Naive thymus-derived CD4-positive, alpha-beta T cell (primary cell): ENCODE measurements at places on chromosomes 3 and 15.

GRCh38 chr3:57826952-57827723 is 71.0 kb downstream of the SLMAP start:
- no peak for DNase-seq

DNA sequence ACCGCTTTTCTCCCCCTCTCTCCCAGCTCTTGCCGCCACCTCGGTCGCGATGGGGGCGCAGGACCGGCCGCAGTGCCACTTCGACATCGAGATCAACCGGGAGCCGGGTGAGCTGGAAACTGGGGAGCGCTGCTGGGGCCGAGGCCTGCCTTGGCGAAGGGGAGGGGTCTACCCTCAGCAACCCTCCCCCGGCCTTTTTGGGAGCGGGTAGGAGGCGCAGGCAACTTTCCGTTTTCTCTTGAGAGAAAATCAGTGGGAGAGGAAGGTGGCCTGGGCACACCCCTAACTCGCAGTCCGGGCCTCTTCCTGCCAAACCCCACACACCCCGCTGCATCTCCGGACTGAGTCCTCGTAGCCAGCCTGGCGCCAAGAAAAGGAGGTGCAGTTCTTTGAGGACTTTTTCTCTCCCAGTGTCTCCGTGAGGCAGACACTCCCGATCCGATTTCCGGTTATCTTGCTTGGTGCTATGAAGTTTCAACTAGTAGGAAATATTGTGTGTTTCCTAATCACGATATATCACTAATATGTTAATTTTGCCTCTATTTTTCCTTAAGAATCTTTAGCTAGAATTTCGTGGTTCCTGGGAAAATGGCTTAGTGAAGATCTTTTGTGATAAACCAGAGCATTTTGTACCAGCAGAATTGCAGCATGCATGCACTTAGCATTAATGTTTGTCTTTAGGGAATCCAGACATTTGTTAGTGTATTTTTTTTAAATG is 631 bp downstream of the NKTR start:
- no peak for DNase-seq

- DNase-seq = no peak
Measured at GRCh38 chr3:54424292-54424691, 301.9 kb downstream of the CACNA2D3 start.

DNA sequence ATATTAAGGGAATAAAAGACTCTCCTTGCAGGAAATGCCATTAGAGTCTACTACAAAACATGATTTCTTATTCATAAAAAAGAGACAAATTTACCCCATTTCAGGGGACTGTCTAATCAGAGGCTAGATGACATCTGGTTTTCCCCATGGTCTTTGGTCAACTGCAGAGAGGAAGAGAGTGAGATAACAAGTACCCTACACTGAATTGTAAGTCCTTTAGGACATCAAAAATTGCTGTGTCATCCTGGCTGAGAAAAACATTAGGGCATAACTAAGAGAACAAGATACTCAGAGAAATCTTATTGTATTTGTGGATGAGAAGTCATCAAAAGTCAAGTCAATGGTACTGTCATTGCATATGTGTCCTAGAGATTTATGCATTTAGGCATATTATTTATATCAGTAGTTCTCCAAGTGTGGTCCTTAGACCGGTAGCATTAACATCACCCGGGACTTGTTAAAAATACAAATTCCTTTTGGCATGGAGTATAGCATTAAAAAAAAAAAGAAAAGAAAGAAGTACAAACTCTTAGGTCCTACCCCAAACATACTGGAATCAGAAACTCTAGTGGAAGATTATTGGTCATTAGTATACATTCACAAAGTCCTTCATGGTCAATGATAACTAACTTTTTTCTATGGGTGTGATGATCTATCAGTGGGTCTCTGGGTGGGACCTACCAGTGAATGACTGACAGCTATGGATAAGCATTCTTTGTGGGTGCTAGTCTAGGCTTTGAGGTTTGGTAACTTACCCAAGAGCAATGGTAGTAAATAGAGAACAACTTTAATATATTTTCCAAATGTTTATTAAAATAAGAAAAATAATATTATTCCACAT is 29.0 kb upstream of the TBC1D5 start:
- DNase-seq = no peak

DNA sequence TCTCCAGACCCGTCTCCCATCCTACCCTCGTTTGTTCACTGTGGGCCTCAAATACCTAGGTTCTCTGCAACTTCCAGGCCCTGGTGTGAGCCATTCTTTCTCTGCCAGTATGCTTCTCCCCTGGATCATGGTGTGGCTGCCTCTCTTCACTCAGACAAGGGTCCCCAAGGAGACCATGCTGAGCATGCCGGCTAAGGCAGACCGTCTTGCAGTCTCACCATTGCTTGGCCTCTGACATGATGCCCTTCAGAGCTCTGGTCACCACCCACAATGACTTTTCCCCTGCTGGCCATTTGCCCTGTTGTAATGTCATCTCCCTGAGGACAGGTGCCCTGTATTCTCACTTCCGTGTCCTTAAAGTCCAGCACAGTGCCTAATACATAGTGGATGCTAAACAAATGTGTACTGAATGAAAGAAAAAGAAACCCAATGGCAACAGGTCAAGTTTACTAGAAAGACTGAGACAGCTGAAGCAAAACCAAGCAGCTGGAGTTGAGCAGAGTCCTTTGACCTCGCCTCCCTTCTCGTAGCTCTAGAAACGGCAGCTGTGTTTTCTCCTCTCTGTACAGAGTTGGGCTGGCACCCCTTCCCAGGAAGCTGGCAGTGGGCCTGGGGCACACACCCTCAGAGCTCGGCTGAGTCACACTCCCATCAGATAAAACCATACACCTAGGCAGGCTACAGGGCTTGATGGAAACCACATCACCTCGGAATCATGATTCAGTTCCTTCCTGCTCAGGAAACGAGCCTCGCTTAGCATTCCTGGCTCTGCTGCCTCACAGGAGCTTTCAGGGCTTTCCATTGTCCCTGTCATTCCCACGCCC is 8.6 kb downstream of the TLR9 start:
- DNase-seq = no peak
